ENCODE measurements at places on chromosomes 5 and 9.

DNA sequence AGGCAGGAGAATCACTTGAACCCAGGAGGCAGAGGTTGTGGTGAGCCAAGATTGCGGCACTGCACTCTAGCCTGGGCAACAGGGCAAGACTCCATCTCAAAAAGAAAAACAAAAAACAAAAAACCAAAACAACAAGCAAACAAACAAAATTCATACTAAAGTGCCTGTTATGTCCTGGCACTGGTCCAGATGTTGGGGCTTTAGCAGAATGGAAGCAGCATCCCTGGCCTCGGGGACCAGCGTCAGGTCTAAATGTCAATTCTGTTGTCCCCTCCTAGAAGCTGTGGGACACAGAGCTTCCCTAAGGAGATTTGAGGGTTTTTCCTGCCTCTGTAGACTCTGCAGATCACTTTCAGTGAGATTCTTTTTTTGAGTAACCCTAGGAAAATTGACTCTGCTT lies 26.2 kb downstream of the PPARGC1B start:
- no peak for DNase-seq

DNA sequence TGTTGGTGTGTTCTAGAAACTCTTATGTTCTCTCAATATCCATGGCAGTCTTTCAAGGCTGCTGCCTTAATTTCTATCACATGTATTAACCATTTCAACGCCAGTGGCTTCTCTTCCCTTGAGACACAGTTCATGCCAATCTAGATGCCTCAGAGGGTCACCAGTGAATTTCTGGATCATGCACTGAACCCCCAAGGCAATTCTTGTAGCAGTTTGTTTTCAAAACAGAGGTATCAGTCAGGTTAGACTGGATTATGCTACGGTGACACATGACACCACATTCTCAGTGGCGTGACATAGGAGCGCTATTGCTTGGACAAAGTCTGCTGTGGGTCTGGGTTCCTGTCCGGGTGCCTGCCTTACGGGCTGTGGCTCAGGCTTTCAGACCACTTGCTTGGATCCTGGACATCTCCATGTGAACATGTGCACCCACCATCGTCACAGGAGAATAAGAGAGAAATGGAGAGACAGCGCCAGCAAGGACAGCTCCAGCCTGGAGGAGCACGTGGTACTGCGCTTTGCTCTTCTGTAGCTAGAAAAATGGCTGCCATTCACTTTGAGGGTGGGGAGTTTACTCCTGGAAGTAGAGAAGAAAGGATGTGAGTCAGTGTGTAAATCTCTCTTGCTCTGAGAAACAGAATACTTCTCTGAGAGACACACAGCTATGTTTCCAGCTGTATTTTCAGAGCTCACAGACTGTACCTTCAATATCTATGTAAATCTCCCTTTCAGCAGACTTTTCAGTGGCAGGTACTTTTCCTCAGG lies 329.3 kb upstream of the ADCY2 start:
- DNase-seq, result no peak

DNA sequence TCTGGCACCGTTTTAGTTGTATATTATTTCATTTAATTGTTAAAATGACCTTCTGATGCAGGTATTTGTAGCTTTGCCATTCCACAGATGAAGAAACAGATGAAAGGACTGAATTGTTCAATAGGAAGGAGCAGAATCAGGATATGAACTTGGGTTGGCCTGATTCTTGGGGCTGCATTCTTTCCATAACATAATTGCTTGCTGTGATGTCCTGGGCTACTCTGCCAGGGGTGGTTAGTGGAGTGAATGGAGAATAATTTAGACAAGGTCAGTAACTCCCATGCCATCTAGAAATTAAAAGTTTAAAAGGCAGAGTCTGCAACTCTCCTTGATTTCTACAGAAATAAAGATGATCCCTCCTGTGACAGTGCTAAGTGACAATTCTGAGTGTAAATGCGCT lies 15.9 kb downstream of the TLR4 start:
- no peak for DNase-seq

GRCh38 chr5:88551724-88552345 lies 283.2 kb upstream of the TMEM161B start:
- no peak for DNase-seq

DNA sequence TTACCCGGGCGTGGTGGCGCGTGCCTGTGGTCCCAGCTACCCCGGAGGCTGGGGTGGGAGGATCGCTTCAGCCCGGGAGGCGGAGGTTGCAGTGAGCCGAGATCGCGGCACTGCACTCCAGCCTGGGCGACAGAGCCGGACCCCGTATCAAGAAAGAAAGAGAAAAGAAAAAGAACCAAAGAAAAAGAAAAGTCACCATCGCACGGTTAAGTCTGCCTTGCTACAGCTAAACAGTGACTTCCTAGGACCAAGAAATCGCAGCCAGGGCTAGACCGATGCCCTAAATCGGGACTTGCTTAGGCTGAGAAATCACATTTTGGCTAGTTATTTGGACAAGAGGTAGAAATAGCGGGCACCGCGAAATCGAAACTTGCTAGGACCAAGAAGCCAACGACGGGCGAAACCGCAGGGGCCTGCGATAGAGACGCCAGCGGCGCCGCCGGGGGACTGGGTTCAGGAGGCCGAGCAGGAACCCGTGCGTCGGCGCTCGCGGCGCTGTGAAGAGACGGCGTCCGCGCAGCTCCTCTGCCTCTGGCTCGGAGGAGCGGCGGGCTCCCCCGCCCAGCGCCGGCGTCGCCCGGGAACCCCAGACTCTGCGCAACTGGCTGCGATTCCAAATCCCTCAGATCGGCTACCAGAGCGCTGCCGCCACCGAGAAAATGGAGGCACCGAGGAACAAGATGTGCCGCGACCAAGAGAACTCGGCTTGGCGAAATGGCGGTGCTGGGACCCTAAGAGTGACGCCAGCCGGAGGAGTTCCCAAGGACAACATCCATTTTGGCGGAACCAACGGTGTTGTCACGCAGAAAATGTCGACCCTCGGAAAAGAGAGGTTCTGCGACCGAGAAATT lies 26.1 kb upstream of the ANXA2R start:
- peak; percentile 58 for DNase-seq

DNA sequence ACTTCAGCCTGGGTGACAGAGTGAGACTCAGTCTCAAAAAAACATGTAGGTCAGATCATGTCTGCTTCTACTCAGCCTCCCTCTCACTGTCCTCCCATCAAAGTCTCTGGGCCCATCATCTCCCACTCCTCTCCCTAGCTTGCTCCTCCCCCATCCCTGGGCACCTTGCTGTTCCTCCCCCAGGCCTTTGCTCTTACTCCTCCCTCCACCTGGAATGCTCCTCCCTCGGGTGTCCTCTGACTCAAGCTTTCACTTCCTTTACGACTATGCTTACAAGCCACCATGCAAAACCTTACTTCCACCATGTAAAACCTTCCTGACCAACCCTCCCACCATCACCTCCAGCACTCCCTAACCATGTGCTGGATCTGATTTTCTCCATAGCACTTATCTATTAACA lies 51.5 kb downstream of the MTMR12 start:
- no peak for DNase-seq

DNA sequence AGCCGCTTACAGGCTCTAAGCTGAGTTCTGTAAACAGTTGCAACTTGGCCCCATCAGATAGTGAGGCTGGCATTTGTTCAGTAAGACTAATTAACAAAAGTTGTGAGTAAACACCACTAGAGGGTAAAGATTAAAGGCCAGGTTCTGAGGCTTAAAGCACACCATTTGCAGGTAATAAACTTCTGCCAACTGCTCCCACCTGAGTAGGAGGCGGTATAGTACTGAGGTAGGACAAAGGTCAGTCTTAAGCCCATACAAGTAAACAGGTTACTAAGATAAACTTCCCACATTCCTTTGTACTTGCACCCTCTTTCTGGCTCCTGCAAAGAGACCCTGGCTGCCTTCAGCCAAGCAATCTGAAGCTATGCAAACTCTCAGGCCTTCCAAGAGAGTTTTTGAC lies 419.6 kb downstream of the DNAH5 start:
- DNase-seq, result no peak

GRCh38 chr5:11377896-11378295 lies 526.4 kb downstream of the CTNND2 start:
- no peak for DNase-seq

Measured in DMS 273 treated with DMSO at 0.1 percent for 48 hours (cell line).